ENCODE measurements at places on chromosomes 6 and 20.
A peak's percentile ranks its signal among the peaks of the same experiment; 100 is the strongest.

DNA sequence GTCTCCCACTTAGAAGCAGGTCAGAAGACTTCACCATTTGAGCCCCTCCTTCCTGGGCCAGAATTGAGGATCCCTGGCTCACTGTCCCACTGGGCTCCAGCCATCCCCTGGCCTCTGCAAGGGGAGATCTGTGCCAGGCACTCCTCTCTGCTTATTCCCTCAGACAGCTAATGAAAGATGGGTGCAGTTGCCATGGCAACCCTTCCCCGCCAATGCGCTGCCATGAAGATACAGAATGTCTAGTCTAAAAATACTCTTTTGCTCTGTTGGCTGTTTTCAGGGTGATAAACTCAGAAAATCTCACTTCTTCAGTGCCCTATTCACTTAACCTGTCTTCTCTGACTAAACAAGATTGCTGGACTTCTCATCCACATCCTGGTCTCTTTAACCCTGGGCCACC lies 13.6 kb upstream of the TTLL2 start:
- DNase-seq, result no peak

DNA sequence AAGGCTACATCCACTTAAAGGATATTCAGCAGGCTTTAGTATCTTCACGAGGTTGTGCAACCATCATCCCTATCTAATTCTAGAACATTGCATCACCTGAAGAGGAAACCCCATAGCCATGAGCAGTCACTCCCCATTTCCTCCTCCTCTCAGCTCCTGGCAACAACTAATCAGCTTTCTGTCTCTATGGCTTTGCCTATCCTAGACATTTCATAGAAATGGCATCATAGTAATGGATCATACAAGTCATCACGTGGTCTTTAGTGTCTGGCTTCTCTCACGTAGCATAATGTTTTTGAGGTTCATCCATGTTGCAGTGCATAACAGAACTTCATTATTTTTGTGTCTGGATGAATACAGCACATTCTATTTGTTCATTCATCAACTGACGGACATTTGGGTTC lies 20.5 kb downstream of the SNAI1 start:
- DNase-seq, result no peak

GRCh38 chr6:139416146-139416545 lies 41.7 kb upstream of the CITED2 start:
- no peak for DNase-seq

GRCh38 chr6:40732878-40733277 lies 145.7 kb upstream of the LRFN2 start:
- DNase-seq, result no peak

GRCh38 chr6:132937466-132937906 lies 123.1 kb downstream of the RPS12 start:
- peak; percentile 70 for DNase-seq

GRCh38 chr6:94751641-94752329 lies 825.5 kb upstream of the MANEA start:
- no peak for DNase-seq

GRCh38 chr20:8395956-8396355 lies 263.9 kb downstream of the PLCB1 start:
- no peak for DNase-seq

- no peak for DNase-seq
Observed at GRCh38 chr20:227439-228105, 514 bp downstream of the DEFB129 start.

- DNase-seq, result no peak
Observed at GRCh38 chr6:54291738-54292137, 16.5 kb upstream of the TINAG start.

DNA sequence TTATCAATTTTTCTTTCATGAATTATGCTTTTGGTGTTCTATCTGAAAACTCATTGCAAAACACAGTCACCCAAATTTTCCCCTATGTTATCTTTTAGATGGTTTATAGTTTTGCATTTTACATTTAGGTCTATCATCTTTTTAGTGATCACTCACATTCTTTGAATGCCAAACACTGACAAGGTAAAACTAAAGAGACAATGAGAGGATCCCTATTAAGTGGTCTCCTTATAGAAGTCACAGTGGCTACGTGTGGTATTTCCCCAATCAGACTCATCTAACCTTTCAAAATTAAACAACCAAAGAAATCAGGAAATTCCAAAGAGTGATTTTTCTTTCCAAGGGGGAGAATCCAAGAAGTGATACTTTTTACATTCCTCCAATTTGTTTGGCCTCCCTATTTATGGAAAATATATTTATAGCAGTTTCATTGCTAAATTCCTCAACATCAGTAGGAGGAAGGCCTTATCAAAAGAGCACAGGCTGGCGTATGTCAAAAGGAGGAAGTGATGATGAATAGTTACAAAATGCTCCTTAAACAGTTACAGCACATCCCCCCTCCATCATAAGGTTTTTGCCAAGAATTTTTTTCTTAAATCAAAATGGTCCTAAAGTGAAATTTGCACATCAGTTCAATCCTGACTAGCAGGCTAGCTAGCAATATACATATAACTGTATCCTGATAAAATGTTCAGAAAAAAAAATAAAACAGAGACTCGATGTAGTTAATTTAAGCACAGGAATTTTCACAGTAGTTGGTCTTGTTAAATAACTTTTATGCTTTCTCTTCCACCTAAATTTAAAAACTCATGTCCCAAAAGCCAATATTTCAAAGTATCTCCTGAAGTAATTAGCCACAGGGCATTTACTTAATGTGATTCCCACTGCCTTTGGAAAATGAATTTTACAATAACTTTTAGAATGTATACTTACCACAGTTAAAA lies 76.2 kb upstream of the IPCEF1 start:
- DNase-seq, result no peak

All from glutamatergic neuron (in vitro differentiated cells).